ENCODE measurements at places on chromosomes 16 and 17.

- no peak for DNase-seq
Observed at GRCh38 chr16:66480265-66481080, 53.4 kb downstream of the BEAN1 start.

DNA sequence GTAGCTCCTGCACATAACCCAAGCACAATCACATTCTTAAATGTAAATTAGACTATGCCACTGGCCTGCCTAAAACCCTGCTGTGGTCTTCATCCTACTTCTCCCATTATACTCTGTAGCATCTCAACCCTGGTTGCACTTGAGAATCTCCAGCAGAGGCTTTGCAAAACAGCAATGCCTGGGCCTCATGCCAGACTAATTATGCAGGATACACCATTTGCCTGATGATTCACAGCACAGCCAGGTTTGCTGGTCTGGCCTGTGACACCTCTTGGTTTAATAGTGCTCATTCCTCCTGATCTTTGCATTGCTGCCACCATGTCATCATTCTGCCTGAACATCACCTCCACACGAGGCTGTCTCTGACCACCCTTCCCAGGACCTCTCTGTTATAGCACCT is 491.9 kb upstream of the TOM1L1 start:
- no peak for DNase-seq

GRCh38 chr17:63325808-63326207 is 120.3 kb downstream of the CYB561 start:
- DNase-seq: no peak

- DNase-seq: no peak
Observed at GRCh38 chr17:19904924-19905323, 37.2 kb upstream of the ULK2 start.

- DNase-seq: no peak
Observed at GRCh38 chr16:70151941-70152509, 21.6 kb upstream of the CLEC18C start.

- DNase-seq: no peak
Observed at GRCh38 chr16:88672776-88673175, 9.9 kb upstream of the MVD start.

GRCh38 chr16:12296991-12297390 is 320.5 kb downstream of the SNX29 start:
- no peak for DNase-seq

- no peak for DNase-seq
Observed at GRCh38 chr17:7156342-7156940, 22.7 kb downstream of the ASGR1 start.

GRCh38 chr17:73760439-73760758 is 116.2 kb upstream of the SDK2 start:
- no peak for DNase-seq

- no peak for DNase-seq
Observed at GRCh38 chr17:33300241-33300640, 7.1 kb upstream of the ASIC2 start.

GRCh38 chr17:14197586-14197985 is 39.1 kb downstream of the CDRT15 start:
- DNase-seq: no peak

DNA sequence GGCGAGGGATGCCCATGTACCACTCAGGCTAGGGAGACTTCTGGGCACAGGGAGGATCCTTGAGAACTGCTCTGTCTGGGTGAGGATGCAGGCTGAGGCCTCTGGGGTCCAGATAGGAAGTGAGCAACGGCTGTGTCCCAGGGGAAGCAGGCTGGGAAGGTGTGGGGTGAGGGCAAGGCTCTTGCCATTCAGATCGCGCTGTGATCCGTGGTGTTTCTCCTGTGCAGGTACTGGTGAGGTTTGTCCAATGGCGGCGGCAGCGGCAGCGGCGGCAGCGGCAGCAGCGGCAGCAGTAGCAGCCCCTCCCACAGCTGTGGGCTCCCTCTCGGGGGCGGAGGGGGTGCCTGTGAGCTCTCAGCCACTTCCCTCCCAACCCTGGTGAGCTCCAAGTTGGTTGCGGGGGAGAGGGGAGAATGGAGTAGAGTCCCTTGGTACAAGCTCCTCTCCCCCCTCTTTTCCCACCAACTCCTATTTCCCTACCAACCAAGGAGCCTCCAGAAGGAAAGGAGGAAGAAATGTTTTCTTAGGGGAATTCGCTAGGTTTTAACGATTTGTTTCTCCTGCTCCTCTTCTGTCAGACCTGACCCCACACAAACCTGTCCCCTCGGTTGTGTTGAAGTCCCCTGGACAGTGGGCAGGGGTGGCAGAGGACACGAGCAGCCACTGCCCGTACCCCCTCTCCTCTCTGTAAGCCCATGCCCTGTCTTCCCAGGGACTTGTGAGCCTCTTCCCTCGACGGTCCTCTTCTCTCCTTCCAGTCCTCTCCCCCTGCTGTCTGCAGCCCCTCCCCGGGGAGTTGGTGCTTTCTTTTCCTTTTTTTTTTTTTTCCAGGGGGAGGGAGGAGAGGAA is 1.9 kb upstream of the PRRT2 start:
- DNase-seq: no peak

- no peak for DNase-seq
Observed at GRCh38 chr17:7816926-7817642, 16.9 kb upstream of the KDM6B start.

DNA sequence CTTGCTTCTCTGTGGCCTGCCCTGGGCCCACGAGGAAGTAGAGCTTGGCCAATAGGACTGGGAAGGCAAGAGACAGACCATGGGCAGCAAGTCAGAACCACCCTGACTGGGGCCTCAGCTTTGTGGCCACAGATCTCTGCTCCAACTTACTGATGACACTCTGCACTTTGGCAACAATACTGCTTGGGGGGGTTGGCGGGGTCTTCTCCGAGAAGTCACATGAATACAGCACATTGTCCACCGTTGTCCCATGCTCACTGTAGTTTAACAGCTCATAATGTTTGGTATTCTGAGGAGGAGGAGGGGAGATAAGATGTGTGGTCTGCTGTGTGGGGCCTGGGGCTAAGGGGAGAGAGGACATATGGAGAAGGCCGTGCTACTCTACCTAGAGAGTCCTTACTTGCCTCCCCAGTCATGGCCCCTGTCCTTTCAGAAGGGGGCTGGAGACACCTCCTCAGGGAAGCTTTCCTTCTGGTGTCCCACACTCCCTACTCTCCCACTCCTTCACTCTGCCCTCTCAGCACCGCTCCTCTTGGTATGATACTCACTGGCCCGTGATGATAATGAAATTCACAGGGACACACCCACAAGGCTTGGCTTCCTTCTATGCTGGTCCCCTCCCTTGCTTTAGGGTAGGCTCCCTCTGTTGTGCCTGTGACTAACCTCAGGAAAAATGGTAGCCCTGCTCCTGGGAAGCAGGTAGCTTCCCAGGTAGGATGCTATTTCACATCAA is 4.0 kb upstream of the DHRS13 start:
- no peak for DNase-seq

DNA sequence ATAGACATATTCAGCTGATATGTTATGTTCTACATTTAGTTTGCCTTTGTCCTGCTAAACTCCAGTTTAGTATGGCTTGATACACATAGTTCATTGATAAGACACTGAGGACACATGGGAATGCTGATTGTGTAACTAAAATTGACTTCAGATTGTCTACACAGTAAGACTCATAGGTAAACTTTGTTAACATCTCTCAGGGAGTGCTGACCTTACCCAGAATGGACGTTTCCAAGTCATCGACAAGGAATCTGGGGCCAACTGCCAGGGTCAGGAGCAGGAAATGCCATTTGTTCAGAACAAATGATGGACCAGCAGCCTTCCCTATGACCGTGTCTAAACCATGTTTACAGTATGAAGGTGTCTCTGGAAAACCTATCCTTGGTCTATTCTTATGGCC is 58.7 kb downstream of the DYNLRB2 start:
- no peak for DNase-seq

GRCh38 chr17:42403150-42403549 is 14.9 kb upstream of the STAT3 start:
- DNase-seq: no peak

DNA sequence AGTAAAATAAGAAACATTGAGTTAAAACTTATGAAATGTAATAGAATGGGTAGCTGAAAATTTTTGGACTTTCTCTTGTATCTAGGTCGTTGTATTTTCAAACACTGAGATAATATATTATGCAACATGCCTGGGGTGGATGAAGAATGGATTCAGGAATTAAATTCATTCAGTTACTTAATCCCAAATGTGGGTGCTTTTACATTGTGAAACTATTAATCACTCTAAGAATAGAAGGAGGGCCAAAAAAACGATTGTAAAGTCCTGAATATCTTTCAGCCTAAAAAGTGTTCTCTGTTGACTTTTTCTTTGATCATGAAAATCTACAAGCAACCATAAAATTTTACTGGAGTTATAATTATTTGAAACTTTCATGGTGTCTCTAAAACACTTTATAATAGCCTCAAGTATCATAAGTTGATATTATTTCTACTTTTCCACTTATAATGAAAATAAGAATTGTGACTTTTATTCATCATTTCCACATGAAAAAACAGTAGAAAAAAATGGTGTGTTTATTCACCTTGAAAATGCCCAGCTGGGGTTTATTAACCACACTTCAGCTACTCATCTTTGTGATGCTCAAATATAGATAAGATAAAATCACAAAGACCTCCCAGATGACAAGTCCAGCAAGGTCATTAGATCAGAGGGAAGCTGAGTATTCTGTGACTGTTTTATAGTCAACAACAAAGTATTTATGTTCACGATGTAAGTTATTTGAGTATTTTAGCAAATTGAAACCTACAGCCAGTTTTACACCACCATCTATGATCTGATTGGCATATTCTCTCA is 619.9 kb upstream of the SOX9 start:
- no peak for DNase-seq

- no peak for DNase-seq
Observed at GRCh38 chr16:23375643-23376042, 73.5 kb downstream of the SCNN1B start.
